ENCODE measurements at places on chromosomes 12 and 14.
A peak's percentile ranks its signal among the peaks of the same experiment; 100 is the strongest.

GRCh38 chr12:91964501-91964900 lies 181.1 kb downstream of the BTG1 start:
- no peak for DNase-seq

GRCh38 chr14:47442211-47442610 lies 233.2 kb downstream of the MDGA2 start:
- peak; percentile 50 for DNase-seq

DNA sequence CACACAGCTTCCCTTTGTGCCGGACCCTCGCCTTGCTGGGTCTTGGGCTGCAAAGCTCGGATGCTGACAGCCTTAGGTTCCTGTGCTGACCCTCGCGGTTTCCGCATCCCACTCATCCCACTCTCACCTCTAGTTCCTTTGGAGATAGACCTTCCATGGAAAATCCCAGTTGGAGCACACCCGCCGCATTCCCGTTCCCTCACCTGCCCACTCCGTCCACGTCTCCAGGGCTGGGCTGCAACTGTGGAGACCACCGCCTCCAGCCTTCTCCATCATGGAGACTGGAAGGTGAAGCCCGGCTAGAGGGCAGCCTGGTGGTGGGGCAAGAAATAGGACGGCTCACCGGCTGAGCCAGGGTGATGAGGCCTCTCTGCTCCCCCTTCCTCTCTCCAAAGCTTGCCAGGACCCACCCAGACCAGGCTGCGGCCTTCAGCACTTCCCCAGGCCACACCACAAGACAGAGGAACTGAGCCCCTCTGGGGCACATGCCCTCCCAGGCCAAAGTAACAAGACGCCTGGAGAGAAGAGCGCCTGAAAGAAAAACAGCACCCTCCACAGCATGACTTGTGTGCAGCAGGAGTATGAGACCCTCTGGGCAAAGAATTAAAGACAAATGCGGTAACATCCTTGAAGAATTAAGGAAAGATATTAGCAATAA lies 15.0 kb downstream of the TMEM121 start:
- DNase-seq: no peak

DNA sequence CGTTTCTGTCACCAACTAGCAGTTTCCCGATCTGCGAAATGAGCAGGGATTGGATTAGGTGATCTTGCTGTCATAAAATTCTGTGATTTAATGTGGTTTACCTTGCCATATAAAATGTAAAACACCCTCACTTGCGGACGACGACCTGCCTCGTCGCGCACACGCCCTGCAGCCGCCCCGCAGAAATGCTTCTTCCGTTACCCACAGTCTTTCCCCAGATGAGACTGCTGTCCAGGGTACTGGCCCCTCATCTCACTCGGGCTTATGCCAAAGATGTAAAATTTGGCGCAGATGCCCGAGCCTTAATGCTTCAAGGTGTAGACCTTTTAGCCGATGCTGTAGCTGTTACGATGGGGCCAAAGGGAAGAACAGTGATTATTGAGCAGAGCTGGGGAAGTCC lies 17.7 kb upstream of the FOXJ2 start:
- DNase-seq: no peak

DNA sequence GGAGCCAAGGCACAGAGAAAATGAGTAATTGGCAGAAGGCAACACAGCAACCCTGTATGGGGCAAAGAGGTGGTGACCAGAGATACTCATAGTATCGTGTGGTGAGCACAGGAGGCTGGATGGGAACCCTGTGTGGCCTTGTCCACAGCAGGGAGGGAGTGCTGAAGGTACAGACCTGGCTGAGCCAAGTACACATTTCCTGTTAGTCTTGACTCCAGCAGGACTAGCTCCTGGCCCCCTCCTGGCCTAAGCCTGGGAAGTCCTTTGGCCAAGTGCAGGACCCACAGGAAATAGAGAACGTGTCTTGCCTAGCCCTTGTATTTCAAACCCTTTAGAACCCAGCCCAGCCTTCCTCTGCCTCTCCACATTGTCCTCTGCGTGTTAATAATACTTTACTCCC lies 289.8 kb upstream of the PWP1 start:
- no peak for DNase-seq

- no peak for DNase-seq
Measured at GRCh38 chr14:61841145-61841544, 78.9 kb downstream of the SNAPC1 start.

All from Daoy (cell line).